ENCODE measurements at places on chromosomes 7 and 10.

DNA sequence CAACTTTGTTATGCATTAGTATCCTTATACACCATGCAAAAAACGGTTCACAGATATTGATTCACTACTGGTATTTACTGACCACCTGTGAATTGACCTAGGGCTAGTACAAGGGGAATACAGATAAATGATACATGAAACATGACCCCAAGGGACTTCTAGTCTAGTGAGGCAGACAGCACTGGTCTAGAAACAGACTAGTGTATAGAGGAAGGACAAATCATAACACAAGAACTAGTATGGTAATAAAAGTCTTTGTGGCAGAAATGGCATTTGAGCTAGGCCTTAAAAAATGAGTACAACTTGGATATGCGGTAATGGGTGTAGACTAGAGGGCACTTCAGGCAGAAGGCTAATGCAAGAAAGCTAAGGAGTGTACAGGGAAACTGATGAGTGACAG, 86.6 kb downstream of the SLC25A13 start:
- no peak for DNase-seq

DNA sequence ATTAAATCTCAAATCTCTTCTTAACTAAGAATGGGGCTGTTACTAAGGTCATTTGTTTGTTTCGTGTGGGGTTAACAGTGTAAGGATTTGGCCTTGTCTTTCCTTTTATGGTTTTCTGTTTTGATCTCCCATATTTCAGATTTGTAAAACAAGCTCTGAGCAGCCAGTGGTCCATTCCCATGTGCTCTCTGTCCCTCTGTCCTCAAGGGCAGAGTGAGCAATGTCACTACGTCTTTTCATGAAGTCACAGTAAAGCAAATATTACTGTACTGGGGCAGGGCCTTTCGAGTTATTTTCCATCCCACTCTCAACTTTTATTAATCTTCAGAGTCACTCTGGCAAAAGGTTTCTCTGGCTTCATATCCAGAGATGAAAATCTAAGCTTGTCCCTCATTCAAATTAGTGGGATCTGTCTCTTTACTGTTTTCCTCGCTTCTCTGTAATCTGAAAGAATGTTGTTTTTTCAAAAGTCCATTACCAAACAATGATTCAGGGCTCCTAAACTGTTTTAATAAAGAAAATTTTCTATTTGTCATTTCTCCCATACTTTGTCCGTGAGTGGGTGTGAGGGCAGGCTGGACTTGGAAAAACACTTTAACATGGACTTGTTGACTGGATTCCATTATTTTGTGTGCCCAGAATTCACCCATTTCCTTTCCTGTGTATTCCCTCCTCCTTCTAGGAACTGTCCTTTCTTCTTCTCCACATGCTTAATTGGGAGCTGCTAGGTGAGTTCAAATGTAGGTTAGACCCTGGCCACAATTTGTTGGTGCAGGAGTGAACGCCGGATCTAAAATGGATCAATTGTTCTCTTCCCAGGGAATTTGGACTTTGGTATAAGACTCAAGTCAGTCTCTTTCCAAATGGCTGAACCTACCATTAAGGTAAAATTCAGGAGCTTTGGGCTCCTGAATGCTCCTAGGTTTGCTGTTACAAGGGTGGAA, 42.1 kb upstream of the NAMPT start:
- DNase-seq = no peak

- no peak for DNase-seq
These were observed 94.7 kb downstream of the RAMP3 start for GRCh38 chr7:45252248-45252647.

DNA sequence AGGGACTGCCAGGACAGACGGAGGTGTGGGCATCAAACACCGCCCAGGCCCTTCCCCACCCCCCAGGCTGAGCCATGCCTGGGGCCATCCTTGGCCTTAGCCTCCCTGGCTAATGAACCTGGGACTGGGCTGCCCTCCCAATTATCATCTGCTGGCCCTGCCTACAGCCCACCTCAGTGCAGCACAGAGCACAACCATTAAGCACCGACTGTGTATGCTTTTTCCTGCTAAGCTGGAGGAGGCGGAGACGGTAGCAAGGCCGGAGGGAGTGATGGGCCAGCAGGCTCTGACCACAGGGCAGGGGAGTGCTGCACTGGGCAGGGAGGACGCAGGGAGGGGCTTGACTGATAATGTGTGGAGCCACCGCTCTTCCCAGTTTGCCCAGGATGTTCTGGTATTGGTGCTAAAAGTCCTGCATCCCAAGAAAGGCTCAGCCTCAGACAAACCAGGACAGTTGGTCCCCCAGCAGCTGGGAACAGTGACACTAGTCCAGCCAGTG, 72.0 kb downstream of the C10orf143 start:
- no peak for DNase-seq

DNA sequence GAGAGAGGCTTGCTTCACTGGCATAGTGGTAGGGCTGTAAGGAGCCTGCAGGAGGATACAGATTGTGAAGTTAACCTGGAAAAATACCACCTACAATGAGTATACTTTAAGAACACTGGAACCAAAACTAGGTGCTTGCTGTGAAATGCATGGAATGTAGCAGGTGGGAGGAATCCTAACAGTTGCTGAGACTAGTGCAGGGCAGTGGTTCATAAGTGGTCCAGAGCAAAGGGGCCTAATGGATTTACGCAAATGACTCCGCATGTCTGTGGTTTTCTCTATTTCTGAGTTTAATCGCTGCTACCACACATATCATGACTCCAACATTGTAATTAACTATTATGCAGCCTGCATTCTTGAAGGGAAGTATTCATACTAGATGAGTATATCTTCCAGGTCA, 218.4 kb downstream of the CHRM2 start:
- no peak for DNase-seq

- DNase-seq = no peak
These were observed 3.3 kb upstream of the DENND10 start for GRCh38 chr10:119100434-119101238.

DNA sequence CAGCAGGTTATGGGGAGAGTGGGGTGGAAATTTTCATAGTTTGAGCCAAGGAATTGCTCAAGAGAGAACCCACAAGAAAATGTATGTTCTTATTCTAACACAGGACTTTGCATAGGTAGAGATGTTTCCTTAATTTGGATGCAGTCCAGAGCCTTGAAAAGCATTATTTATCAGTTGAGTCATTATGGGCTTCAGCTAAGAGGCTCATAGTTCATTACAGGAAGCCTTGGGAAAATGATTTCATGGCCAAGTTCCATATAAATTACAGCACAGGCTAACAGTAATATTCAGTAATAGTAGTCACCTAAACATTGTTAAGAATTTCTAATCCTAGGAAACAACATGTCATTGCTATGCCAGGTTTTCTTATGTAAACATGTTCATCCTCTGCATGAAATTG, 131.1 kb upstream of the PTPRZ1 start:
- no peak for DNase-seq

DNA sequence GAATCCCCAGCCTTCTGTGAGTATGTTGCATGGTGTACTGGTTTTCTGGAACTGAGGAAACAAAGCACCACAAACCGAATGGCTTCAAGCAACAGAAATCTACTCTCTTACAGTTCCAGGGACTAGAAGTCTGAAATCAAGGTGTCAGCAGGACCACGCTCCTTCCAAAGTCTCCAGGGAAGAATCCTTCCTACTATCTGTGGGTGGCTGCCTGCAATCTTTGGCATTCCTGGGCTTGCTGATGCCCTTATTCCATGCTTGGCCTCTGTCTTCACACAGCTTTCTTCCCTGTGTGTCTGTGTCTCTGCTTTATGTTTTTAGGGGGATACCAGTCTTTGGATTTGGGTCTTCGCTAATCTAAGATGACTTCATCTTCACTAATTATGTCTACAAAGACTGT, 81.3 kb downstream of the LMBR1 start:
- no peak for DNase-seq

- DNase-seq = no peak
These were observed 59.3 kb upstream of the PLXDC2 start for GRCh38 chr10:19756919-19757318.

Data from left hindlimb (tissue), 1 donor.